ENCODE measurements at places on chromosomes 6 and 20.

GRCh38 chr6:103002282-103002681 is 1608.8 kb downstream of the GRIK2 start:
- DNase-seq = no peak

GRCh38 chr6:41683523-41684310 is 45.4 kb downstream of the MDFI start:
- no peak for DNase-seq

DNA sequence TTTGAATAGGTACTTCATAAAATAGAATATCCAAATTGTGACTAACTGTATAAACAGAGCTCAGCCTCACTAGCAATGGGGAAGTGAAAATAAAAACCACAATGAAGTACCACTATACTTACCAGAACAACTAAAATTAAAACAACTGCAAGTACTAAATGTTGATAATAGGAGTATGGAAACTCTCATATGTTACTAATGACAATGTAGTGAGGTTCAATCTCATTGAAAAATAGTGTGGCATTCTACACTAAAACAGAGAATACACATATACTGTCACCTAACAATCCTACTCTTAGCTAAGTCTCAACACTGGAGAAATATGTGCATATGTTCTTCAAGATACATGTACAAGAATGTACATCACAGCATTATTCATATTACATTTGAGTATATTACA is 132.0 kb upstream of the CARMIL1 start:
- no peak for DNase-seq

DNA sequence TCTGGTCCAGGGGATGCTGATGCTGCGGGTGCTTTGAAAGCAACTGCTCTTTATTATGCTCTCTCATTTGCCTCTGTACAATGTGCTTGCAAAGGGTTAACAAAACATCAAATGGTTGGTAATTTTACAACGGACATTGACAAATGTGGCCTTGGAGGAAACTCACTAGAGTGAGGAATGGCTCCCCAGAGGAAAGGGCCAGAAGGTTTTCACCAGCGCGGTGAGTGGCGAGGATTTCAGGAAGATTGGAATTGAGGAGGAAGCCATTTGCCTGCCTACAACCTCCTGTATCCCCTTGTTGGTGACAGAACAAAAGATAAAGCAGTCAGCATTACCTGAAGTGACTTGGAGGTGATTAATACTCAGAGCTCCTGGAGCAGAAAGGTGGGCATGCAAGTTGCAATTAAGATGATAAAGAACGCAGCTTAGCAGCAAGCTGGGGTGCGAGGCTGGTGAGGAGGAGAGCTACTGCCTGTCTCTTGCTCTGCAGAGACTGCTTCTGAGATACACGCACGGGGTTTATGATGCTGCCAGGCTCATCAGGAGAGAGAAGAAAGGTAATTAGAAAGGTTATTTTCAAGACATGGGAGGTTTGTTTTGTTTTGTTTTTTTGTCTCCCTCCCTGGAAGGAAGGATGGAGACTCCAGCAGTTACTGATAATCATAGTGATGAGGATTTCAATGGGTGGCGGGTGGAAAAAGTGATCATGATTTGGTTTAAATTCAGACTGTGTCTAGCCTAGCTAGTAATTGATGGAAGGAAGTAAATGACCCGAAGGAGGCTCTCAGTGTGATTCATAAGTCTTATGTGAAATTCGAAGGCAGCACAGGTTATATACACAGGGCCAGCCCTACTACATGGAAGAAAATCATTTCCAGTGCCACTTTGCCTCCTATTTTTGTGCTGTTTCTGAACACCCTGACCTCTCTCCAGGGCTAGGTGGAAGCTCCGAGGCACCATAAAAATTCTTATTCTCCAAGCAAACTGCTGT is 141.6 kb upstream of the DTNBP1 start:
- DNase-seq = no peak

DNA sequence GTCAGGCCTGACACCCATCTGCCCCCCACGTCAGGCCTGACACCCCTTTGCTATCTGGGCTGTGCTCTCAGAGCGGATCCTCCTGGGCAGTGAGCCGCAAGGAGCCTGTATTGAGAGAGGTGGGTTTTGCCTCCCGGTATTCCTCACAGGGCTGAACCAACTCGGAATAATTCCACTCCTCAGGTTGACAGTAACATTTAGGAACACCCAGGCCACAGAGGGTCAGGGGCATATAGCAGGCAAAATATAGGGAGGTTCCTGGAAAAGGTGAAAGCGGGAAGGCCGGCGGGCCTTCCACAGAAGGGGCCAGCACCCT is 6.8 kb upstream of the FGD2 start:
- DNase-seq = no peak

DNA sequence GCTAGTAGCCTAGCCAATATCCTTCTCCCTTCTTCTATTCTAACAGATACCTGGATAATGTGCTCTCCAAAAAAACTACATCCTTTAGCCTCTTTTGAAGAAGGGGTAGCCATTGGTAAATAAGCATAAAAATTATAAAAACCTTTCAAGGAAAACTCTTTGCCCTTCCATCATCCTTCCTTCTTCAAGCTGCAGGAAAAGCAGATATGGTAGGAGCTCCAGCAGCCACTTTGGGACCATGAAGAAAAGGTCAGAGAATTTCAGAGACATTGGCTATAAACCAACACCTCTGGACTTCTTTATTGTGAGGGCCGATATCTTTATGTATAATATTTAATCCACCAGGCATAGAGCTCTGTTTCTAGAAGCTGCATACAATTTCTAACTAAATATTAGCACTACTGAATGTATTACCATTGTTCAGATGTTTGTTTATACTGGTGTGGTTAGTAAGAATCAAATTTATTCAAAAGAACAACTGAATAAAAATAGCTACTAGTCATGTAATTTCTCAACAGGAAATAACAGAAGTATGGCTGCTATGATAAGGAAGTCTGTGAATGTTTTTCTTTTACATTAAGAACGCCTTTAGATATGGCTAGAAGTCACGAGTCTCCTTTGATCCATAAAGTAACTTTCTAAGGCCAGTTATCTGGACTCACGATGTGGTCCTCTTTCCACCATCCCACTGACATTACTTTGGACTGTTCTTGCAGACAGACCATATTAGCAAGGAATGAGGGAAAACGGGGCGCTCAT is 32.2 kb downstream of the MYLK4 start:
- no peak for DNase-seq

DNA sequence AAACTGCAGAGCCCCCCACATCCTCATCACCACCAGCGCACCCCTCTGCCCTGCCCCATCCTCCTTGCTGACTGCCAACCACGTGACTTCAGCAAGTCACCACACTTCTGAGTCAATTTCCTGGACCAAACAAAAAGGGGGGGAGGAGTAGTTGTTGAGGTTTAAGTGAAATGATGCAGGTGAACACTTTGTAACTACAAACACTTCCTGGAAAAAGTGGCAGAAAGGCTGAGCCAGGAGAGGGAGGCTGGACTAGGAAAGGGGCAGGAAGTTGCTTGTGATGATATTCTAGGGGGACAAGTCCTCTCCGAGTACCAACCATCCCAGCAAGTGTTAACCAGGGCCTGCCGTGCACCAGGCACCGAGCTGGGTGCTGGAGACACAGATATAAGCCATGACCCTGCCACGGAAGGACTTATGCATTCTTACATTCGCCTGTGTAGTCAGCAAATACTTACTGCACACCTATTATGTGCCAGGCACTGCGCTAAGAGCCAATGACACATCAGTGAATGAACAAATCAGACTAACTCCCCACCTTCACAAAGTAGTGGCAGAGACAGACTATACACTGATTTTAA is 67.3 kb downstream of the PREX1 start:
- DNase-seq = no peak

DNA sequence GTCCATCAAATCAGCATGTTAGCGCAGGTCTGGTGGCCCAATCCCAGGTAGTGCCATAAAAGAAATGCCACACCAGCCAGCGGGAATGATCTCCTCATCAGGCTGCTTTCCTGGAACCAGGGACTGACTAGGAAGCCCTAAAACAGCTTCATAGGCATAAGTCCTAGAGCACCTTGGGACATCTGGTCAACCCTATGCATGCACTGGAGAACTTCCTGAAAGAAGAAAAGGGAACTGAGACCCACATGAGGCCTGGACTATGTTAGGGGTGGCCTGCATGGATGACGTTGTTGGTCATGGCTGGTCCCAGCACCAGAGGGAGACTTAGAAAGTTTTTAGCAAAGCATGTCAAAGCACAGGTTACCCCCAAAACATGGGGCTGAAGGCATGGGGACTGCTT is 7.6 kb upstream of the KCNK16 start:
- DNase-seq = no peak

GRCh38 chr6:93985953-93986352 is 566.6 kb upstream of the EPHA7 start:
- DNase-seq = no peak

- no peak for DNase-seq
Measured at GRCh38 chr6:108598305-108598863, 37.7 kb downstream of the FOXO3 start.

All from DMS79 (cell line).